Fibroblast of gingiva (primary cell): ENCODE measurements at places on chromosomes 11 and 22.
A peak's percentile ranks its signal among the peaks of the same experiment; 100 is the strongest.

GRCh38 chr22:27309697-27310096 lies 491.9 kb downstream of the MN1 start:
- peak; percentile 26 for DNase-seq

- peak; percentile 79 for DNase-seq
Observed at GRCh38 chr22:39152511-39153219, at the start of gene CBX7. Gene CBX7, minus strand, starts transcription at chr22:39152680. Its CDS starts 236 bp downstream, at chr22:39152444.

DNA sequence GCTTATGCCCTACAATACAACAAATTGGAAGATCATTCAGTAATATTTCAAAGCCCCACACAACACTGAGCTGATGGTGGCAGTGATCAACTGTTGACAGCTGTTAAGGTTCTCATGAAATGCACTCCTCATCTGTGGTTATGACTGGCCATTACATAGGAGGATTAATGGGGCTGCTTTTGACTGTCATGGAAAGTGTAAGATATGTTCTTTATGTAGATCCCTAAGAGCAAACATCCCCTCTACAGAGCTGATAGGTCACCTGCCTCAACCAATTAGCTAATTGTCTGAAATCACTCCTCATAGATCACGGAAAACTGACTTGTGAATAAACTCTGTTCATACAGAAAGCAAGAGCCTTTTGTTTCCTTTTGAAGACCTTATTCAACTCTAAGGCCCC lies 78.1 kb downstream of the GAB2 start:
- no peak for DNase-seq

GRCh38 chr11:123382555-123383074 lies 47.5 kb upstream of the GRAMD1B start:
- no peak for DNase-seq

DNA sequence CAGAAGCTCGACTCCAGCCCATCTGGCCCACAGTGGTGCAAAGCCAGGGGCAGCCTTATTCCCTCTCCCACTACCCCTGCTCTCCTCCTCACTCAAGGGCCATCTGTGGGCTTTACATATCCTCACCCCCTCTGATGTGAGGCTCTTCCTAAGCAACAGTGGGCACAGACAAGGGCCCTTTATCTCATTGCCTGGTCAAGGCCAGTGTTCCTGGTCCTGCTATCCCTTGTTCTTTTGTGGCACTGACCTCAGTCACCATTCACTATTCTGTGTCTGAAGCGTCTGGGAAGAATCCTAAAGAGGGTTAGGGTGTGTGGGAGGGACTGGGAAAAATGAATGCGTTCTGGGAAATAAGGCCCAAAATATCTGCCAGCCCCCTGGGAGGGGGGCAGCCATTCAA lies 7.3 kb downstream of the DNAL4 start:
- DNase-seq: no peak

DNA sequence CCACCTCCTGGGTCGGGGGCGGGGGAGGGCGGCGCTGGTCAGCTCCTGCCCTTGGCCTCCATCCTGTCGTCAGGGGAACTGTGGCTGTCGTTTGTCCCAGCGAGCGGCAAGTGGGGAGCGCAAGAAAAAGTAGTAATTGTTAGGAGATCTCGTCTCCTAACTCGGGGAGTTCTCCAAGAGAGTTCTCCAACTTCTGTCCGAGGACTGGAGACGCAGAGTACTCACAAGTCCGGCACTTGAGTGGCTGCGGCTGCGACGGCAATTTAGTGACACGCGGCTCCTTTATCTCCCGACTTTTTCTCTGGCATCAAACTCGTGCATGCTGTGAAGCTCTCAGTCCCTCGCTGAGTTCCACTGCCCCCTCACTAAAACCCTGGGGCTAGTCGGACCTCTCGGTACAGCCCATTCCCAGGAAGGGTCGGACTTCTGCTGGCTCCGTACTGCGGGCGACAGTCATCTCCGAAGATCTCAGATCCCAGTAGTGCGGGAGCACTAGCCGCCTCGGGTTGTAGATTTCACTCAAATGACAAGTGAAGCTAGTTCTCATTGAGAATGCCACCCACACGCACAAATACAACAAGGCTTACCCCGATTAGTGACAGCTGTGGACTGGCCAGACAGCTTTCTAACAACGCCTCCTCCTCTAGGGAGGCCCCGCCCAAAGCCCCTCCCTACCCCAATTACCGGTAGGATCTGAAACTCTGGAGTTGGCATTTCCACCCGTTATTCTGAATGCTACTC lies at the start of gene PGR:
TSS of gene PGR (minus strand) at position 611 of the 741 bp plus-strand sequence. CDS start 743 bp downstream, outside the sequence.
- no peak for DNase-seq

- no peak for DNase-seq
Observed at GRCh38 chr22:30861688-30862552, 106.7 kb downstream of the MORC2 start.

- no peak for DNase-seq
Observed at GRCh38 chr22:42173183-42173926, 42.7 kb upstream of the CYP2D6 start.

DNA sequence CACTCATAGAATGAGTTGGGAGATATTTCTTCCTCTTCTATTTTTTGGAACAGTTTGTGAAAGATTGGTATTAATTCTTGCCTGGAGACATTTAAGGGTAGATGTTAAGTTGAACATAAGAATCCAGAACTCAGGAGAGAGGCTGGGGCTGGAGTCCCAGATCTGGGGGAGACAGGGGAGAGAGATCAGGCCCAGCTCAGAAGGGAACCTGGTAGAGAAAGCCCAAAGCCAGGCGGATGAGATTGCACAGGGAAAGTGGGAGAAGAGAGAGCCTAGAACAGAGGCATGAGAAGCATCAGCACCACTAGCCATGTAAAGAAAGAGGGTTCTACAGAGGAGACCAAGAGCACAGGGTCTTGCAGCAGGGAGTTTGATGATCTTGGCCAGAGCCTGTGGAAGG lies 13.0 kb upstream of the GNAZ start:
- no peak for DNase-seq

DNA sequence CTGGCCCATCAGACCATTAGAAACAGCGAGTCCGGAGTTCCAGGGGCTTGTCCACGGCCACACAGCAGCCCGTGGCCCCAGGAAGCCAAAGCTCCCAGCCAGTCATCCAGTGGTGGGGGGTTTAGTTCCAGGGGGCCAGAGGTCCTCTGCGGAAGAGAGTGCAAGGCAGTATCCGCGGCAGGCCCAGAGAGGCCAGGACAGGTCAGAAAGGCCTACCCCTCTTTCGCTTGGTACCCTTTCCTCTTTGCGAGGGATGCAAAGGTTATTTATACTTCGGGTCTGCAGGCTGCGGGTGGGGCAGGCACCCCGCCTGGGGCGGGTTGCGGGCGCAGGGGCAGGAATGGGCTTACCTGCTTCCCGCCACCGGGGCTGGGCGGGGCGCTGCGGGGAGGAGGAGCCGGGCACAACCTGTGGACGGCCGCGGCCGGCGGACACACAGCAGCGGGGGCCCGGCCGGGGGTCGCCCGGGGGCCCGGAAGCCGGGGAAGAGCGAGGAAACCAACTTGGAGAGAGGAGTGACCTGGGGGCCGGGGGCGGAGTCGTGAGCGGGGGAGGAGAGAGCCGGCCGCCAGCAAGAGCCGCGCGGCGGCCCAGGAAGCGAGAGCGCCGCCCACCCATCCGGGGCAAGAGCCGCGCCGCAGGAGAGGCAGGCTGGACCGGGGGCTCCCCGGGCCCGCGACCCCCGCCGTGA lies at the start of gene SH3BP1:
TSS of gene SH3BP1 (plus strand) at position 600 of the 691 bp plus-strand sequence. CDS start 119 bp downstream, outside the sequence.
- no peak for DNase-seq

- peak; percentile 85 for DNase-seq
Observed at GRCh38 chr22:27512283-27512761, 289.2 kb downstream of the MN1 start.

GRCh38 chr22:44108806-44109385 lies 71.8 kb upstream of the PARVG start:
- DNase-seq: no peak

DNA sequence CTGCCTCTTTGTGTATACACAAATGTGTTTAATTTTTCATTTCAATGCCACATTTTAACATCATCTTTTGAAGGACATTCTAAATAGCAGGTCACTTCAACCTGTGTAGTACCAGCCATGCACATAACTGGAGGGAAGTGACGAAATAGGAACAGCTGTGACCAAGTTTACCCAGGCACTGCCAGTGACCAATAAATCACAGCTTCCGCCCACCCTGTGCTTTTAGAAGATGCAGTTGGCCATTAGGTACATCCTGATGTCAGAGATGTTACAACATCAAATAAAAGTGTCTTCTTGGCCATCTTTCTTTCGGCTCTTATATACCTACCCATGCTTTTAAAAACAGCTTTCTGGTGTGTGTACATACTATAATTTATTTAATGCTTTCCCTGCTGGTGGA lies 7.8 kb downstream of the LDLRAD3 start:
- no peak for DNase-seq

GRCh38 chr11:97009613-97010012 lies 619.8 kb downstream of the JRKL start:
- no peak for DNase-seq

DNA sequence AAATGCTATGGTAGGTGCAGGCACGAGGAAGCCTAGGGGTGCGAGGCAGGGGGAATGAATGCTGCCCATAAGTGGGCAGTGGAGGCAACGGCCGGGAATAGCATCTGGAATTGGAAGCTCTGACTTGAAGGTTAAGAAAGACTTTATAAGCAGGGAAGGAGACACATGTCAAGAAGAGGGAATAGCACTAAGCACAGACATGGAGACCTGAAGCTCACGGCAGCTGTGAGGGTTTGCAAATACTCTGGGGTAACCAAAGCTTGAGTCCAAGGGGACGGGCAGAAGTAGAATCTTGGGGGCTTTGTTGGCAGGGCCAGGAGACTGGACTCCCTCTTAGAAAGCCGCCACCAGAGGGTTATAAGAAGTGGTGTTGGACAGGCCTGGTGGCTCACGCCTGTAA lies 112.6 kb downstream of the CEP164 start:
- DNase-seq: no peak

GRCh38 chr11:86620891-86621521 lies 51.4 kb downstream of the ME3 start:
- peak; percentile 79 for DNase-seq

- no peak for DNase-seq
Observed at GRCh38 chr11:93529707-93530467, 13.3 kb downstream of the SMCO4 start.

DNA sequence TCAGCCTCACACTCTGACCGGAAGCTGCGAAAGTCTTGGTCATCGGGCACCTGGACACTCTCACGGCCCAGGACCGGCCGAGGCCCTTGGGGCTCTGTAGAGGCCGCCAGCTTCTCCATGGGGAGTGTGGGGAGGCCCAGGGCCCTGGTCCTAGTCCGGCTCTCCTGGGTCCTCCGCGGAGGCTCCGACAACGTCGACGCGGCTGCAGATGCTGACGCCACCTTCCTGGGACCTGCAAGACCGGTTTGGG lies 12.9 kb downstream of the STARD10 start:
- no peak for DNase-seq

GRCh38 chr22:49545606-49546005 lies 282.1 kb downstream of the BRD1 start:
- DNase-seq: no peak
